Heart left ventricle (tissue), 16 donors: ENCODE measurements at places on chromosomes 13 and 19. TPM values are rescaled to one million over a fixed set of nuclear protein-coding genes. Genes with fewer than 3 reads are reported as not detected.
A peak's percentile ranks its signal among the peaks of the same experiment; 100 is the strongest.

GRCh38 chr13:64925284-64925683, 2304.9 kb downstream of the PCDH9 start:
- DNase-seq = no peak
- H3K36me3 ChIP-seq = no peaks in the 10 kb centered on the region
- H3K4me1 ChIP-seq = no peaks in the 10 kb centered on the region
- no peak overlapping the region for H3K27ac ChIP-seq
- no peak overlapping the region for H3K4me3 ChIP-seq
- no peaks in the 10 kb centered on the region for H3K27me3 ChIP-seq

DNA sequence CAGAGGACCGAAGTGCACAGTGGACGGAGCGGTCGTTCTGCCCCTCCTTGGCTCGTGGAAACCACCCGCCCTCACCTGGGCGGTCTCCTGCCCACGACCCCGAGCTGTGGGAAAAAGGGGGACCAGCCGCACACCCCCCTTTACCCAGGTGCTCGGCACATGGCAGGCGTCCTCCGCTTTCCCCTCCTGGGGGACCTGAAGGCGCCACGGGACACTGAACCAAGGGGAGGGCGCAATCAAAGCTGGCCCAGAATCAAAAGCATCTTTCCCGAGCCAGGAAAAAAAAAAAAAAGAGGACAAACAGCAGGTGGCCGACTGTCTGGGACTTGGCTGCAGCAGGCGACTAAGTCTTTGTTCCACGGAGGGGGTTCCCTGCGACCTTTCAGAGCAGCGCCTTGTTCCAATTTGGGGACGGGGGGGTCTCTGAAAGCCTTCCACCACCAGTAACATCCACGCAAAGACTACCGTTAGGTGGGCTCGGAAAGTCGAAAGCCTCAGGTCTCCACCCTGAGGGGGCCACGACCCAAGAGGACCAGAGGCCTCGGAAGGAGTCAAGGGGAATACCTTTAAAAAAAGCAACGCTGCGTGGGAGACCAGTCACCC, 1.1 kb downstream of the MBD3 start:
- peak overlapping the region; percentile 100 for H3K27ac ChIP-seq
- peaks cover 6% of the 10 kb centered on the region for H3K36me3 ChIP-seq
- H3K4me3 ChIP-seq = peak overlapping the region; percentile 90

DNA sequence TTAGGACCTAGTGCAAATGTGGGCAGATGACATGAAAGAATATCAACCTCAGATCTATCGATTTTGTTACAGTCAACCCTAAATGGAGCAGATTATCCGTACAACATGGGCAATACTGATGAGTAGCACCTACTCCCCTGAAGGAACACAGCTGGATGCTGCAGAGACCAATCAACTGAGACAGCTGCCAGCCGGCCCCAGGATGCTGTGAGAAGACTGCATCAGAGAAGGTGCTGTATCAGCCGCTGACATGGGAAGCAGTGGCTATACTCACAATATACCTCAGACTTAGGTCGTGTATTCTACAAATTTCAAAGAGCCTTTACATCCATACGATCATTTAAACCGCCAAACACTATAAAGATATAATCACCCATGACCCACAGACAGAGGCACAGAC, 95.9 kb upstream of the FNDC3A start:
- H3K4me1 ChIP-seq = no peaks in the 10 kb centered on the region
- no peak overlapping the region for H3K27ac ChIP-seq
- peaks cover 5% of the 10 kb centered on the region for H3K27me3 ChIP-seq

The RYR1 gene
- 0.86 TPM for total RNA-seq

DNA sequence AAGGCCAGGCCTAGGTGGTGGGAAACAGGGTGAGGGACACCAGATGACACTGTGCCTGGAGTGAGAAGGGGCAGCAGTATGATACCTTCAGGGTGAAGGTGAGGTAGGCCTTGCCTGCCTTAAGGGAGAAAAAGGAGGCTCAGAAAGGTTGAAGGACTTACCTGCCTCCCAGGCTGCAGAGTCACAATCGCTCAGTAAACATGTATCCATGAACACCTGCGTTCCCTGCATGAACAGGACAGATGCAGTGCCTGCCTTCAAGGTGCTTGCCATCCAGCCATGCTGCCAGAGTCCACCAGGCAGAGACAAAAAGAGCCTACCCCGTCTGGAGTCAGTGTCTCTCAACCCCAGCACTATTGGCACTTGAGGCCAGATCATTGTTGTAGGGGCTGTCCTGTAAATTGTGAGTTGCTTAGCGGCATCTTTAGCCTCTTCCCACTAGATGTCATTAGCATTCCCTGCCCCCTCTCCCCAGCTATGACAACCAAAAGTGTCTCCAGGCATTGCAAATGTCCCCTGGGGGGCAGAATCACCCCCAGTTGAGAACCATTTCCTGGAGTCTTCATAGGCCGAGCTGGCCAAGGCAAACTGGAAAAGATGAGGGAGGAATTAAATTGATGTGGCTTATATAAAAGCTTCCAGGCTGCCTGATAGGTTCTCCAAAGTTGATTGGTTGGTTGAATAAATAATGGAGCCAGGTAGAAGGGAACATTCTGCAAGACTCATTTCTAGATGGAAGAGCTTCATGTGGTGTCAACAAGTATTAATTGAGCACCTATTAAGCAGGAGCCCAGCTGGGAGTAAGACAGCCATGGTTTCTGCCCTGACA, 1.7 kb downstream of the MAP3K10 start:
- H3K4me1 ChIP-seq = peaks cover 12% of the 10 kb centered on the region
- H3K27me3 ChIP-seq = no peaks in the 10 kb centered on the region
- H3K27ac ChIP-seq = no peak overlapping the region
- DNase-seq = no peak
- H3K4me3 ChIP-seq = peak overlapping the region; percentile 77

DNA sequence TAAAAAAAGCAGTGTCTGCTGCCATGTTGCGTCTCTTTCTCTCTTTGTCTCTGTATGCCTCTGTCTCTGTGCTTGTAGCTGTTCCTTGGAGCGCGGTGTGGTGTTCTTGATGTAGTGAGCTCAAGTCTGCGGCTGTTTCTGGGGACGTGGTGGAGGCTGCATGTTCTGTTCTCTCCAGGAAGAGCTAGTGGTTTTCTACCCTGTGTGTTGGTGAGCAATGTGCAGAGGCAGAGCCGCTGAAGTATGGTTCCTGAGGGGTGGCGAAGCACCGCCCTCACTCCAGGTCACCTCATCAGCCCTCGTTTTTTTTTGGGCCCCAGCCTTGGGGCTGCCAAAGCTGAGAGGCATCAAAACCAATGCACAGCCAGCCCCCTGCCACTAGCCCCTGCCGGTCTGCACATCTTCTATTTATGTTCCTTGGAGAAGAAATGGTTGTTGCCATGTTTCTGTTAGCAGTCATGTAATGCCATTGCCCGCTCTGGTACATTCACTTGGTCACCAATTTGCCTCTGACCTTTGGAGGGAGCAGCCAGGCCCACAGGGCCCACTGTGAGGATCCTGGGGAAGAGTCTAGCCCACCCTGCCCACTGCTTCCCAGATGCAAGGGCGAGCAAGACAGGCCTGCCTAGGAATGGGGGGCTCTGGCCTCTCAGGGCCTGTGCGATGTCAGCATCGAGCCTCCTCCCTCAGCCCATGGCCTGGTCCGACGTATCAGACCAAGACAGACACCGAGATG, 7.2 kb downstream of the HNRNPL start:
- no peak overlapping the region for H3K27ac ChIP-seq
- H3K4me3 ChIP-seq = no peak overlapping the region
- no peaks in the 10 kb centered on the region for H3K27me3 ChIP-seq
- H3K36me3 ChIP-seq = peaks cover 8% of the 10 kb centered on the region
- DNase-seq = no peak

The ZNF492 gene
- total RNA-seq = not detected

DNA sequence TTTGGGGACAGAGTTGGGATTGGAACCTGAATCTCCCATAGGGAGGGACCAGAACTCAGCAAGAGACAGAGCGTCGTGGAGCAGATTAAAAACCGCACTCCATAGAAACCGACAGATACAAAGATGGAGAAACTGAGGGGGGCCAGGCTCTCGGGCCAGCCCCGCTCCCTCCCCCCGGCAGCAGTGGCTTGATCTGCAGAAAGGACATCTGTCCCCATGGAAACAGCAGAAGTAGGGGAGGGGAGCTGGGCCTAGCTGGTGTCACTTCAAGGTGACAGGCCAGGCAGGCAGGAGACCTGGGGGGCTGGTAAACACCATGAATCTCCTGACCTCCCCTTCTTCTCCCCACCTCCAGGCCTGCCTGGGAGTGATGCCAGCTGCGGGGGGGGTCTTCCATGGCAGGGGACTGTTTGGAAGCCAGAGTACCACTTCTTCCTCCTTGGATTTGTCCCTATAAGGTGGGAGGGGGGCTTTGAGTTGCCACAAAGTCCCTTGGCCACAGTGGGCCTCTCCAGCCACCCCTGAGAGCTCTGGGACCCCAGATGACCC, 10.9 kb downstream of the TMIGD2 start:
- no peak for DNase-seq
- no peaks in the 10 kb centered on the region for H3K4me1 ChIP-seq
- no peak overlapping the region for H3K27ac ChIP-seq
- no peaks in the 10 kb centered on the region for H3K36me3 ChIP-seq

GRCh38 chr13:94419925-94420305, 59.6 kb downstream of the DCT start:
- H3K4me1 ChIP-seq = no peaks in the 10 kb centered on the region
- H3K36me3 ChIP-seq = no peaks in the 10 kb centered on the region
- H3K4me3 ChIP-seq = no peak overlapping the region
- no peak overlapping the region for H3K27ac ChIP-seq
- DNase-seq = no peak

The ZNF208 gene
- total RNA-seq = 27.7 TPM

The KCNRG gene
- 0.21 TPM for total RNA-seq

DNA sequence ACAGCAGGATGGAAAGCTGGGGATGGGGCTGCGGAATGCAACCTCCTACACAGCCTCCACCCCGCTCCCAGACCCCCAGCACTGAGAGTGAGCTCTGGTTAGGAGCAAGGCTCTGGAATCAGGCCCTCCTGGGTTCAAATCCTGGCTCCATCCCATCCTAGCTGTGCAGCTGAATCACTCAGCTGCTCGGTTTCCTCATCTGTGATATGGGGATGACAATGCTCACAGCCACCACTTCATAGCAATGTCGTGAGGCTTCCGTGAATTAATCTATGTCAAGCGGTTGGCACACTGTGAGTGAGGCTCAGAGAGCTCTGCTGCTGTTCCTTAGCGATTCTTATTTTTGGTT, 538 bp downstream of the ACP7 start:
- peaks cover 4% of the 10 kb centered on the region for H3K4me1 ChIP-seq
- no peak overlapping the region for H3K4me3 ChIP-seq
- no peak overlapping the region for H3K27ac ChIP-seq
- H3K36me3 ChIP-seq = no peaks in the 10 kb centered on the region
- peaks cover 32% of the 10 kb centered on the region for H3K27me3 ChIP-seq

GRCh38 chr13:46666727-46667456, 113.9 kb downstream of the LRCH1 start:
- no peaks in the 10 kb centered on the region for H3K36me3 ChIP-seq
- no peaks in the 10 kb centered on the region for H3K27me3 ChIP-seq
- peak overlapping the region; percentile 49 for H3K27ac ChIP-seq
- no peak overlapping the region for H3K4me3 ChIP-seq

- no peaks in the 10 kb centered on the region for H3K36me3 ChIP-seq
- H3K4me1 ChIP-seq = peaks cover 11% of the 10 kb centered on the region
- H3K27ac ChIP-seq = peak overlapping the region; percentile 82
- no peaks in the 10 kb centered on the region for H3K27me3 ChIP-seq
- no peak overlapping the region for H3K4me3 ChIP-seq
Observed at GRCh38 chr13:44854313-44855060, 134.8 kb downstream of the NUFIP1 start.

DNA sequence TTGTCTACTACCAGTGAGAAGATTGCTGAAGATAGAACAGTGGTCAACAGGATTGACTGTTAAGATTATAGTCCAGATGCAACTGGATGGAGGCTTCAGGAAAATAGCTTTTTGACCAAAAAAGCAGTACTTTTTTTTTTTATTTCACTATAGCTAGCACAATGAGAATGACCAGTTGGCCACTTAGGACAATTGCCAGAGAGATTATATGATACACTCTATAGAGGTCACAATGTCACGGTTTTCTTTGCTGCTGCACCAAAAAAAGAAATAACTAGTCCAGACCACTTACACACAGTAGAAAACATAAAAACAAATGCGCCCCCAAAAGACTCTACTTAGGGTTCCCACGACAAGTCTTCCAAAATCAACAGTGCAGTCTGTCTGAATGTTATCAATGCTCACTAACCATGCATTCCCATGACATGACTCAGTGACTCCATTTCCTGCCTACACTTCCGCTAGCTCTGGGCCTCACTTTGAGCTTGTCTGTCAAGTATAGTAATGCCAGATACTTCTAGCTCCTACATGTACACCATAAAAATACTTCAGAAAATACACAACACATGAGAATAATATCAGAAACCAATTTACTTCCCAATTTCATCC, 209.1 kb upstream of the STARD13 start:
- H3K27me3 ChIP-seq = no peaks in the 10 kb centered on the region
- H3K4me1 ChIP-seq = peaks cover 6% of the 10 kb centered on the region
- no peaks in the 10 kb centered on the region for H3K36me3 ChIP-seq

DNA sequence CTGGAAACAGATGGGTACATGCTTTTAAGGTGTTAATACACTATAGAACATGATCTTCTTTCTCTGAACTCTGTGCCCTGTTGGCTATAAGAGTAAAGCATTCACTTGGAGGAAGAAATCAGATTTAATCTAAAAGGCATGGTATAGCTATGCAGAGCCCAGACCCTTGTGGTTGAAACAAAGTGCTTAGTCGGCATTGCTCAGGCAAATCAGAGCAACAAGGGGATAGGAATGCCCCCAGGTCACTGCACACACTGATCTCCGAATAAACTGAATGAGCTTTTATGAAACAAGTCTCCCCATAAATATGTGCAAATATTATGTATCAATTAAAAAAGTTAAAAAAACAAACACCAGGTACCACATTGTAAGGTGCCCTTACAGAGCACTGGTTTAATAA, 52.0 kb upstream of the RGCC start:
- no peak overlapping the region for H3K27ac ChIP-seq
- no peak for DNase-seq
- no peaks in the 10 kb centered on the region for H3K27me3 ChIP-seq

The PSENEN gene
- 47.1 TPM for total RNA-seq

DNA sequence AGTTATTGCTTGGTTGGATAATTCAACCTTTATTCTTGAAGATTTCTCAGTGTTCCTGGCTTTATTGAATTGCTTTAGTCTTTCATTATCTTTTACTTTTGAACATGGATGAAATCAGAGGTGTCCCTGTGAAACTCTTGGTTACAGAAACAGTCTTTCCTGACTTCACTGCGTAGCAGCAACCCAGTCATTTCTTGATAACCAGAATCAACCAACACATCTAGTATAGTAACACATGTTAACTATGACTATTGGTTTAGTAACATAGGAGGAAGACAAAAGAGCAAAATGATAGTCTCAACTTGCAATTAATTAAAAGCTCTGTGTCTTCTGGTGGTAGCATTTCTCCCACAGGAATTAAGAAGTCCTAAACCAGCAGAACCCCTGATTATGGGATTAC, 393.6 kb downstream of the GPC5 start:
- H3K4me3 ChIP-seq = no peak overlapping the region
- no peak overlapping the region for H3K27ac ChIP-seq
- no peaks in the 10 kb centered on the region for H3K27me3 ChIP-seq
- no peak for DNase-seq

DNA sequence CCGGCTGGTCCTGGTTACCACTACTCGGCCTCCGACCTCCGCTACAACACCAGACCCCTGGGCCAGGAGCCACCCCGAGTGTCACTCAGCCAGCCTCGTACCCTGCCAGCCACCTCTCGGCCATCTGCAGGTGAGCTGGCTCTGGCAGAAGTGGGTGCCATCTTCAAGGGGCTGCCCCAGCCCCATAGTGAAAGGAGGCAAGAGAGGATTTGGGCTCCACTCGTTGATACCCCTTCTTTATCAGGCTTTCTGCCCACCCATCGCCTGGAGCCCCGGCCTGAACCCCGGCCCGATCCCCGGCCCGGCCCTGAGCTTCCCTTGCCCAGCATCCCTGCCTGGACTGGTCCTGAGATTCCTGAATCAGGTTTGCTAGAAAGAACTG, 7.1 kb downstream of the LTBP4 start:
- DNase-seq = no peak
- H3K4me3 ChIP-seq = no peak overlapping the region
